GM12878 (cell line): ENCODE measurements at places on chromosomes 2 and 18.

- DNase-seq = no peak
These were observed 137.8 kb downstream of the PID1 start for GRCh38 chr2:229133155-229133772.

GRCh38 chr18:70385474-70385873 lies 96.6 kb downstream of the SOCS6 start:
- DNase-seq = no peak

- no peak for DNase-seq
These were observed 152.3 kb downstream of the PAX3 start for GRCh38 chr2:222146488-222146887.

DNA sequence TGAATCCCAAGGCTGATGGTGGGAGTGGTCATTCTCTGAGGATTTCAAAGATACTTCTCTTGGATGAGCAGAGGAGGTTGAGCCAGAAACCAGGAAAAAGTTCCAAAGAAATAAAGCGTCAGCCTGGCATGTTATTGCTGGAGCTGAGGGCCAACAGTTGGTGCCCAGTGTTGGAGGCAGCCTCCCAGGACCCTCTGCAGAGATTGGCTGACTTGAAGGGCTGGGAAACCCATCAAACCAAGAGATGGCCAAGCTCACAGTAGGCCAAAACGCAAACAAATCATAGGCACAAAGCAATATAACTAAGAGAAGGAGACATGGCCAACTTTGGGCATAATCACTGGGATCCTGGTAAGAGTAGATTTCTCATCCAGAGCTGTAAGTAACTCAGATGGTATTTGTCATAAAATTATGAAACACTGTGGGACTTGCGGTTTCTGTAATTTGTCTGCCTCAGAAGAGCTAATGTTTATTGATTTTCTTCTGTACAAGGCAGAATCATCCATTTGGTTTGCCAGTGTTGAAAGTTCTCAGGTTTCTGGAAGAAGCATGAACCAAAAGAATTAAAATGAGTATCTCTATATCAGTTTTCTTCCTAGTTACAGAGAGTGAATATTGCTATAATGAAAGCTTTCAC lies 108.3 kb downstream of the ATL2 start:
- no peak for DNase-seq

DNA sequence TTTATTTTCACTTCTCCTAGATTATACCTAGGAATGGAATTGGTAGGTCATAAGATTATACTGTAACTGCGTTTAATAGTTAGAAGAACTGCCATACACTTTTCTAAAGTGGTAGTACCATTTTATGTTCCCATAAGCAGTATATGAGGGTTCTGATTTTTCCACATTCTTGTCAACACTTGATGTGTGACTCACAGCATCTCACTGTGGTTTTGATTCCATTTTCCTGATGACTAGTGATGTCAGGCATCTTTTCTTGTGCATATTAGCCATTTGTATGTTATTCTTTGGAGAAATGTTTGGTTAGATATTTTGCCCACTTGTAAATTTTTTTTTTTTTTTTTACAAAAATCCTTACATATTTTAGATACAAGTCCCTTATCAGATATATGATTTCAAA lies 2.3 kb downstream of the DCAF17 start:
- no peak for DNase-seq

DNA sequence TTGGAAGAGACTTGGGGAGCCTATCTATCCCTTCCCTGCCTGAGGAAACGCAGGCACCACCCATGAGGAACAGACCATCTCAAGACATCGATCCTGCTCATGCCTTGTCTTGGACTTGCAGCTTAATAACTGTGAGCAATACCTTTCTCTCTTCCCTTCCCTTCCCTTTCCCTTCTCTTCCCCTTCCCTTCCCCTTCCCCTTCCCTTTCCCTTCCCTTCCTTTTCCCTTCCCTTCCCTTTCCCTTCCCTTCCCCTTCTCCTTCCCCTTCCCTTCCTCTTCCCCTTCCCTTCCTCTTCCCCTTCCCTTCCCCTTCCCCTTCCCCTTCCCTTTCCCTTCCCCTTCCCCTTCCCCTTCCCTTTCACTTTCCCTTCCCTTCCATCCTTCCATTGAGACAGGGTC lies 650.7 kb upstream of the SOX11 start:
- no peak for DNase-seq

DNA sequence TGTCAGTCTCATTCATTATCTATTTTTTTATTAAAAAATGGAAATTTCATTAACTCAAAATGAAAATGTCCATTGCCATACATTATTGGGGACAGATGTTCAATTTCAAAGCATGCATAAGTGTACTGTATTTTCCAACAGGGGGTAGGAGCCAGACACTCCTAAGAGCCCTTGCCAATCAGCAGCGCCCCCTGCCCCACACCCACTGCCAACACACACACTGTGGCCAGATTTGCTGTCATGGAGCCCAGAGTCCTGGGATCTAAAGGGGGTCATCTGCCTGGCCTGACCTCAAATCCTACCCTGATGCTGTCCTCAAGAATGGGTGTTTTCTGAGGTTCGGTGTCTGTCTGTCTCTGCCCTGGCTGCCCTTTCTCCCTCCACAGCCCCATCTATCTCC lies 162.2 kb upstream of the TWIST2 start:
- DNase-seq = no peak

- no peak for DNase-seq
These were observed 136.9 kb upstream of the IL1R2 start for GRCh38 chr2:101854877-101855276.

GRCh38 chr2:224807153-224807964 lies 91.2 kb upstream of the CCDC195 start:
- DNase-seq = no peak

GRCh38 chr18:6411382-6411781 lies 3.3 kb downstream of the L3MBTL4 start:
- no peak for DNase-seq

DNA sequence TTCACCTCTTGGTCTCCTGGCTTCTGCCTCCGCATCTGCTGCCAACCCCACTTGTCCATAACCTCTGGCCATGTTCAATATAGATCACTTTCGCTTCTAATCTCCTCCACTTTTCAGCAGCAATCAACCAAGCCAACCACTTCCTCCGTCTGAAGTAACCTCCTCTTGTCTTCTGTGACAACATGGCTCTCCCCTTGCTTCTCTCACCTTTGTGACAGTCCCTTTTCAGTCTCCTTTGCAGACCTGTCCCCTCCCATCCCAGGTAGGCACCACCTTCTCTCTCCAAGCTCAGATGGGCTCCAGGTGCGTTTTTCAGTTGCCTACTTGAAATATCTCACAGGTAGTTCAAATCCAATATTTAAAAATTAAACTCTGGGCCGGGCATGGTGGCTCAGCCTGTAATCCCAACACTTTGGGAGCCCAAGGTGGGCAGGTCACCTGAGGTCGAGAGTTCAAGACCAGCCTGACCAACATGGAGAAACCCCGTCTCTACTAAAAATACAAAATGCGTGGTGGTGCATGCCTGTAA lies 4.7 kb upstream of the PSD4 start:
- DNase-seq = no peak

GRCh38 chr2:113776949-113777348 lies 20.5 kb upstream of the SLC35F5 start:
- no peak for DNase-seq

DNA sequence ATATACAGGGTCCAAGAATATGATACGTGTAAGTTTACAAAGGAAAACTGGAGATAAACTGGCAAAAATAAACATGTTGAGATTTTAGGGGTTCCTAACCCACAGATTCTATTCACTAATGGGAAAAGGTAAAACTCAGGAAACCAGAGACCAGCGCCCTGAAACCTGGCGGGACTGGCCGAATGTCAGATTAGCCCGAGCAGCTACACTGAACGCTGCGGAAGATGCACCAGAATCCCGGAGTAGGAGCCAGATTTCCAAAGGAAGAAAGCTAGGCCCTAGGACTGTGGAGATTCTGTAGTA lies 679 bp upstream of the WDR75 start:
- no peak for DNase-seq

- DNase-seq = no peak
These were observed 667.4 kb downstream of the NYAP2 start for GRCh38 chr2:226066873-226067272.

DNA sequence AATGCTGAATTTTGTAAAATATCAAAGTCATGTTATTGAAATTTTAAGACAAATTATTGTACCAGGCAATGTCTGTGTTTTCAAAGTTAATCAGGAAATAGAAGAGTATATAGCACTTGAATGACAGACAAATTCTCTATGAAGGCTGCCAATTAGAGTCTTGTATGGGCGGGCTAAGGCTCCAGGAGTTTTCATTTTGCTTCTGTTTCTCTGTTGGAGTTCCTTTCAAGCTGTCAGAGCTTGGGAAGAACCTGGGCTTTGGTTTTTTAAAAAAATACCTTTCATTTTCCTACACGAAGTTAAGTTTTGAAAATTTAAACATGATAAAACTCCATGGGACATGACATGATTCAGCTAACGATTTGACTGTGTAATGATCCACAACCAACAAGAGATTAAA lies 339.0 kb upstream of the KCNH7 start:
- DNase-seq = no peak

GRCh38 chr18:42029092-42029491 lies 74.1 kb downstream of the PIK3C3 start:
- no peak for DNase-seq

DNA sequence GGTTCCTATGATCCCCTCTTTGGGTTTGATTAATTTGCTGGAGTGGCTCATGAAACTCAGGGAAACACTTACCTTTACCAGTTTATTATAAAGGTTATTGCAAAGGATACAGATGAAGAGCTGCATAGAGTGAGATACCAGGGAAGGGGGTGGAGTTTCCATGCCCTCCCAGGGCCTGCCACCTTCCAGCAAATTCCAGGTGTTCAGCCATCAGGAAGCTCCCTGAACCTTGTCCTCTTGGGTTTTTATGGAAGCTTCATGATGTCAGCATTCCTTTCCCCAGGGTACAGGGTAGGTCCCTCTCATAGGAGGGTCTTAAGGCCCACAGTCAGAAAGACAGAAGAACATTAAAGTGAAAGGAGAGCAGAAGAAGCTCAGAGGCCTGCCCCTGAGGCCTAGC lies 123.9 kb upstream of the DCC start:
- DNase-seq = no peak

DNA sequence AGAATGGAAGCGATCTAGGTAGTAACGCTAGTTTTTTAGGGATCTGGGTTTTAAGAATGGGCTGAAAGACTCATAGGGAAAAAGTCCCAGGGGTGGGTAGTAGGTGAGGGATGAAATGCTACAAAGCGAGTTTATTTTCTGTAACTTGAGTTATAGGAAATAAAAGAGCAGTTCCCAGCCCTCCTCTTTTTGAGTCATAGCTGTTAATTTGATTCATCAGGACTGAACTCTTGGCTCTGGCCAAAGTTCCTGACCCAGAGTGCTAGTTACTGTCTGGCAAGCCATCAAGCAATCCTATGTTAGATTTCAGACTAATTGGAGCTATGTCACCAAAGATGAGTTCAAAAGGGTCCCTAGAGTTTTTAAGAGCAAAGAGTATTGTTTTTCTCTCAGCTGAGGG lies 17.4 kb upstream of the NOSTRIN start:
- no peak for DNase-seq

DNA sequence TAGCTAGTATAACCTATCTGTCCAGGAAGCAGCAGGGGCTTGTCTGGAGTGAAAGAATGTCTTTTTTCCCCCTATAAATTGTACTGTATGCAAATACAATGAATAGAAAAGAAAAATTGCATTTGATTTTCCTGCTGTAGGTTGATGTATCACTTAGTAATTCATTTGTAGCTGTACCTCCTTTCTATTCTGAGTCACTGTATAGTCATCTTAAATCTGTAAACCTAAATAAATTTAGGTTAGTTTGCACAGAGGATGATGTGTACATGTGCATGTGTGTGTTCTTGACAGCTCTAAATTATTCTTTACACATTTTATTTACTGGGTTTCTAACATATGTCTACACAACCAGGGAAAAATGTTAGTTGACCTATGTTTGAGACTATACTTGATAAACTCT lies 478.7 kb upstream of the CNTNAP5 start:
- no peak for DNase-seq
